CD4-positive, alpha-beta T cell treated with Interferon gamma for 1 hour (primary cell): ENCODE measurements at places on chromosomes 7 and 10.

DNA sequence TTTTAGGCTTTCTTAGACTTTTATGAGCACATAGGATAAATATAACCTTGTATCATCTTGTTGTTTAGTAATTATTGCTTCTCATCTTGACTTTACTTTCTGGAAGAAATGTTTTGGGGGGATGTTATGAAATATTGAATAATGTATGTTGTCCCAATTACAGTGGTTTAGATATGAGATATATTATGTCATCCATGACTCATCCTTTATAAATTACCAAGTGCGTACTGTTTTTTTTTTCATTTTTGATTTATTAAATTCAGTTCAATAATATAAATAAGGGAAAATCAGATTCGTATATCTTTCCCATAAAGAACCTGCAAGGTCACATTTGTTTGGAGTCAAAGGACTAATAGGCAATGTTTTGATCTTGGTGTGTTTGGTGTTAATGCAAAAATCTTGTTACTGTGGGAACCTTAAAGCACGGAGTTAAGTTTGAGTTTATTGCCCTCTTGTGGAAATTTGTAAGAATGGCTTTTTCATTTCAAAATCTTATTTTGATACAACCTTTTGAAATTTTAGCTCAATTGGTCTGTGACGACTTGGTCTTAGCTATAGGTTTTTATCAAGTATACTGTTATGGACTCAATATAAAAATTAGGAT lies 108.6 kb downstream of the SRI start:
- DNase-seq: no peak

DNA sequence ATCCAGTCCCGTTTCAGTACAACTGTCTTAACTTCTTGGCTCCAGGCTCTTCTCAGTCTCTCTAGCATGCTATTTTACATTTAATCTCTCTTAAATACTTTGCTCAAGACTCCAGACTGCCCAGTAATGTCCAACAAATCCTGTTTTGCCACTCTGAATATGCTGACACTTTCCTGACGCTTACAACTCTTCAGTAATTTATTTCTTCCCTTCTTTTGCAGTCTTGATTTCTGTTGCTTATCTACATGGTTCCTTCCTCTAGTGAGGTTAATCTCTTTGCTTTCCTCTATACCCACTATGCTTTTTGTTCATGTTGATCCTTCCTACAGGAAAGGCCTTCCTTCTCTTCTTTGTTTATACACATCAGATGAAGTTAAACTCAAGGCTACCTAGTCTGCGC lies 23.7 kb downstream of the UMAD1 start:
- no peak for DNase-seq

GRCh38 chr10:44860811-44861736 lies 50.1 kb upstream of the TMEM72 start:
- DNase-seq: no peak

DNA sequence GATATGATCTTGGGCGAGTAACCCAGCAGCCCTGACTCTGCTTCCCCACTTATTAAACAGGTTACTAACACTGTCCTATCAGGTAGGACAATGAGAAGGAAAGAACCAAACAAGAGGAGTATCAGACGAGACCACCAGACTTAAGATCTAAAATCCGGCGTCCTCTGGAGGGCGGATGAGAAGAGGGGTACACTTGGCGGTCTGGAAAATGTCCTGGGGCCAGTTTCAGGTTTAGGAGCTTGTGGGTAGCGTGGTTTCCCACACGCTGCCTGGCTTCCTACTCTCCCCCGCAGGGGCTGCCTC lies 635 bp downstream of the ZNF32 start:
- DNase-seq: no peak

GRCh38 chr7:26007510-26007909 lies 144.5 kb upstream of the NFE2L3 start:
- DNase-seq: no peak

DNA sequence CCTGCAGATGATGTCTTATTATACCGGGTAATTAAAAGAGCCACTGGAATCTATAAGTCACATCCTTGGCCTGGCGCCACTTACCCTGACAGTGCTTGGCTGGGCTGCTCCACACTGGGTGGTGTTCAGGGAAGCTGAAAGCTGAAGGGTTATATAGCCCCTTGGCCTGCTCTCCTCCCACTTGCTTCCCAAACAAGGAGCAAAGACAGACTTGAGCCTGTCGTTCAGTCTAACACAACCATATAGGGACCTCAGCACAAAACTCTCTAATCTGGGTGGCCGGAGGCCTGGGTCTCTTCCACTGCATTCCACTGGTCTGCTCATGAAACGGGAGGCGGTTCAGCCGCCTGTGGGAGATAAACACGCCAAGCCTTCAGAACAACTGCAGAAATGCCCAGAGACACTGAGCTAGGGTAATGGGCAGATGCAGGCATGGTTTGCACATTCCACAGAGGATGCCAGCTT lies at the start of gene ACTA2:
ACTA2 (minus strand) TSS at position 127 of the 465 bp plus-strand sequence. CDS start 3,843 bp downstream, outside the sequence.
- DNase-seq: no peak

DNA sequence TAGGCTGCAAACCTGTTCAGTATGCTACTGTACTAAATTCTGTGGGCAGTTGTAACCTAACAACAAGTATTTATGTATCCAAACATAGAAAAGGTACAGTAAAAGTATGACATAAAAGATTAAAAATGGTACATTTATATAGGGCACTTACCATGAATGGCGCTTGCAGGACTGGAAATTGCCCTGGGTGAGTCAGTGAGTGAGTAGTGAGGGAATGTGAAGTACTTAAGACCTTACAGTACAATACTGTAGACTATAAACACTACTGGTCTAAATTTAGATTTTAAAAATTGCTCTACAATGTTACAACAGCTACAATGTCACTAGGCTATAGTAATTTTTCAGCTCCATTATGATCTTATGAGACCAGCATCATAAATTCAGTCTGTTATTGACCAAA lies 146.0 kb upstream of the GNAI1 start:
- DNase-seq: no peak

DNA sequence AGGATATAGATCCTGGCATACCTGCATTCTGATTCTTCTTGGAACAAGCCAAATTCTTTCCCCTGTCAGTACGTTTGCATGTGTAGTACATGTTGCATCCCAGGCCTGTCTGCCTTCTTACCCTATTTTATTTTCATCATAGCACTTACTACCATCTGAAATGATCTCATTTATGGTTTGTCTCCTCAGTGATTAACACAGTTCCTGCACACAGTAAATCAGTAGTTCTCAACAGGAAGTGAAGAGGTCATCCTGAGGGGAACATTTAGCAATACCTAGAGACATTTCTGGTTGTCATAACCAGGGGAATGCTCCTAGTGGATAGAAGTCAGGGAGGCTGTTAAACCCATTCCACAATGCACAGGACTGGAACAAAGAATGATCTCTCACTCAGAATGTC lies 38.2 kb upstream of the SLC26A4 start:
- no peak for DNase-seq

DNA sequence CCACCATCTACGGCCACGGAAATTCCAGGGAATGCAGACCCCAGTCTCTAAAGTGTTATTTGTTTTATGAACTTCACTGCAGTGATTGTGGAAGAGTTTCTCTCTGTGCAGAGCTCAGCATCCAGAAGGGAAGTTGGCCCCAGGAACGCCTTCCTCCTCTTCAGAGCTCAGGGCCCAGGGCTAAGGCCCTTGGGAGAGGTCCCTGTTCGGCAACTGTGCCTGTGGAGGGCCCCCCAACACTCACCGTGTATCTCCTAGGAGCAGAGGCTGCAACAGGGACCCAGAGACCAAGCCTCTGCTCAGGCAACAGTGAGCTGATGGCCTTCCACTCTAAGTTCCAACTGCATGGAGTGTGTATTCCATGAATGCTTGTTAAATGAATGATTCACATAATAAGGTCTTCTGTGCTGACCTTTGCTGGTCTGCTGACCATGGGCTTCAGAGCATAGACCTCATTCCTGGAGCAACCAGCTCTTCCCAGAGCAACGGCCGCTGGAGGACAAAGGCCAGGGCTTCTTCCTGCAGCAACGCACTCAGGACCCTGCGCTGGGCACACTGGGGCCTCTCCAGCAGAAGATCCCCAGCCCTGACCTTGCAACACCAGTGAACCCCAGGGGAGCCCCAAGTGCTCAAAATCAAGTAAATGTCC lies 7.7 kb downstream of the DIP2C start:
- no peak for DNase-seq

GRCh38 chr7:47531584-47532492 lies 50.1 kb downstream of the TNS3 start:
- DNase-seq: no peak

GRCh38 chr10:67969875-67970274 lies 85.4 kb downstream of the SIRT1 start:
- no peak for DNase-seq

GRCh38 chr7:45921699-45922519 lies 837 bp upstream of the IGFBP3 start:
- no peak for DNase-seq

GRCh38 chr10:25556457-25556856 lies 377.6 kb upstream of the MYO3A start:
- no peak for DNase-seq

GRCh38 chr10:31660300-31660699 lies 268.3 kb downstream of the ARHGAP12 start:
- no peak for DNase-seq

GRCh38 chr10:76070916-76071315 lies 639.5 kb downstream of the LRMDA start:
- DNase-seq: no peak

- no peak for DNase-seq
Measured at GRCh38 chr7:46126675-46127300, 205.7 kb upstream of the IGFBP3 start.

- DNase-seq: no peak
Measured at GRCh38 chr7:68006619-68007018, 1010.0 kb downstream of the TYW1 start.

GRCh38 chr10:120103738-120104560 lies 211.4 kb downstream of the SEC23IP start:
- DNase-seq: no peak

DNA sequence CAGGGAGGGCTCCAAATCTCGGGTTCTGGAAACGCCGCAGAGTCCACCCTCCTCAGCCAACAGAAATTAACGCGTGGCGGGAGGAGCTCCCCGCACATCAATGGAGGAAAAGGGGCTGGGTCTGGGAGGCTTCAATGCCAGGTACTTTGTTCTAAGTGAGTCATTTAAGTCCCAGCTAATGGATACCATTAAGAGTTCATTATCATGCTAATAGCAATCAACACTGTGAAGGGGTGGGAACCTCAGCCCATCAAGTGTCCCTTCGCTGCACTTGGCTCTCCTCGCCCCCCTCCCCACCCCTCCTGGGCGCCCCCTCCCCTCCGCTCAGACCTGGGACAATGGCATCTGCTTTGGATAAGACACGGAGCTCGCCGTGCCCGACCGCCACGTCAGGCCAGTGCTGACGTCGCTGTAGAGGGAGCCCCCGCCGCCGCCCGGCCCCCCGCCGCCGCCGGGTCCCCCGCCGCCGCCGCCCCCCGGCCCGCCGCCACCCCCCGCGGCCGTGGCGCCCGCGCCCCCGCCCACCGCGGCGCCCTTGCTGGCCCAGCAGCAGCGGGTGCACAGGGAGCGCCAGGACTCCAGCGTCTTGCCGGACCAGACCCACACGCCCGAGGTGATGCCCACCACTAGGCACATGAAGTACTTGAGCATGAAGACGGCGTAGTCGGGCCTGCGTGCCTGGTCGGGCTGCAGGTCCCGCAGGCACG lies 2.9 kb downstream of the FZD8 start:
- no peak for DNase-seq

GRCh38 chr10:92657024-92657423 lies 32.7 kb upstream of the HHEX start:
- no peak for DNase-seq

GRCh38 chr7:52830801-52831200 lies 204.6 kb upstream of the POM121L12 start:
- no peak for DNase-seq

GRCh38 chr7:48004638-48005037 lies 24.3 kb downstream of the SUN3 start:
- no peak for DNase-seq

- DNase-seq: no peak
Measured at GRCh38 chr10:9635691-9636090, 1382.0 kb upstream of the CELF2 start.

DNA sequence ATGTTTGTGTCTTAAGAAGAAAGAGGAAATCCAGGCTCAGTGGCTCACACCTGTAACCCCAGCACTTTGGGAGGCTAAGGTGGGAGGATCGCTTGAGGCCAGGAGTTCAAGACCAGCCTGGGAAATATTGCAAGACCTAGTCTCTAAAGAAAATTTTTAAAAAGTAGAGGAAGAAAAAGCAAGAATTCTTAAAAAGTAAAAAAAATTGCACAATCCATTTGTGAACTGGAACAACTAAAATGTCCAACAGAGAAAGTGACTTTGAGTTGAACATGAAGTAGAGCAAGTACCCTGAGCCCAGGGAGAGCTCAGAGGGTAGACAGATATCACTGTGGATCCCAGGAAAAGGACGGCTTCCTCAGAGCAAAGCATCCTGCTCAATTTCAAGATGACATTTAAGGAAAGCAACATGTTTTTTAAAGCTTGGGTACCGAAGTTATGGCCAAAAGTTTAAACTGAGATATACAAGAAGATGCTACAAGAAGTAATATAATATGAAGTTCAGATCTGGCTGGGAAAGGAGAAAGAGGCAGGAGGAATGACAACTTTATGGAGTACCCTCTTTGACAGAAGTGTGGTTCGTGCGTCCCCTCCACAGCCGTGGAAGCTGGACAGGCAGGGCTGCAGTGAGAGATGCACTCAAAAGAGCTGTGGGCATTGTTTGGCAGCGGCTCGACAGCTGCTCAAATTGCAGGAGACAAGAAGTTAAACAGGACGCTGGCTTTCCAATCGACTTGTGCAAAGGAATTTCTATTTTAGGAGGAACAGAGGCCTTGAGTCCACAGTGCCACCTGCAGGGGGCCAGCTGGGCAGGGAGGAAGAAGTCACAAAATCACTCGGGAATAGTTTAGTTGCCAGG lies 201.3 kb downstream of the JCAD start:
- DNase-seq: no peak

- DNase-seq: no peak
Measured at GRCh38 chr10:34537629-34538231, 277.4 kb downstream of the PARD3 start.

DNA sequence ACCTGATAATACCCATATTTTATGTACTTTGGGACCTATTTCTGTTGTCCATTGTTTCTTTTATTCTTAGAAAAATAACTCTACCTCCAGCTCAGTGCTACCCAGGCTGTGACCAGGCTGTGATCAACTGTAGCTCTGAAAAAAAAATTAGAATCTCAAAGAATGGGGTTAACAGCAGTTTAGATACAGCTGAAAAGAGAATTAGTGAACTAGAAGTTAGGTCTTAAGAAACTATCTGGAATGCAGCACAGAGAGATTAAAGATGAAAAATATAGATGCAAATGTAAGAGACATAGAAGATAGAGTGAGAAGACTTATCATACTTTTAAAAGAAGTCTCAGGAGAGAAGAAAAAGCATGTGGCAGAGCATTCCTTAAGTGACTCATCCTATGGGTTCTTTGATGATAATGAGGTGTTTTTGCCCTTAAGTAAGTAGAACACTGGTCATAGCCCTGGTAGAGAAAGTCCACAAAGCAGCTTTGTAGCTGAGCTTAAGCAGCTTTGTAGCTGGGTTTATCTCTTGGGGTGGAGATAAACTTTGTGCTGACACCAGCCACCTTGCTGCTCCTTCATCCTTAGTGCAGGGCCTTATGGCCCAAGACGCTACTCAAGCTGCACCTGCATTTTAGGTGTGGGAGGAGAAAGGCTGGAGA lies 27.3 kb upstream of the SFRP5 start:
- no peak for DNase-seq
